ENCODE measurements at places on chromosomes 6 and 20.
A peak's percentile ranks its signal among the peaks of the same experiment; 100 is the strongest.

GRCh38 chr20:25014816-25015215, 22.3 kb upstream of the APMAP start:
- no peak for DNase-seq

- no peak for DNase-seq
Measured at GRCh38 chr6:132246632-132247270, 154.5 kb downstream of the MOXD1 start.

- no peak for DNase-seq
Measured at GRCh38 chr6:118672678-118673077, 21.3 kb upstream of the CEP85L start.

DNA sequence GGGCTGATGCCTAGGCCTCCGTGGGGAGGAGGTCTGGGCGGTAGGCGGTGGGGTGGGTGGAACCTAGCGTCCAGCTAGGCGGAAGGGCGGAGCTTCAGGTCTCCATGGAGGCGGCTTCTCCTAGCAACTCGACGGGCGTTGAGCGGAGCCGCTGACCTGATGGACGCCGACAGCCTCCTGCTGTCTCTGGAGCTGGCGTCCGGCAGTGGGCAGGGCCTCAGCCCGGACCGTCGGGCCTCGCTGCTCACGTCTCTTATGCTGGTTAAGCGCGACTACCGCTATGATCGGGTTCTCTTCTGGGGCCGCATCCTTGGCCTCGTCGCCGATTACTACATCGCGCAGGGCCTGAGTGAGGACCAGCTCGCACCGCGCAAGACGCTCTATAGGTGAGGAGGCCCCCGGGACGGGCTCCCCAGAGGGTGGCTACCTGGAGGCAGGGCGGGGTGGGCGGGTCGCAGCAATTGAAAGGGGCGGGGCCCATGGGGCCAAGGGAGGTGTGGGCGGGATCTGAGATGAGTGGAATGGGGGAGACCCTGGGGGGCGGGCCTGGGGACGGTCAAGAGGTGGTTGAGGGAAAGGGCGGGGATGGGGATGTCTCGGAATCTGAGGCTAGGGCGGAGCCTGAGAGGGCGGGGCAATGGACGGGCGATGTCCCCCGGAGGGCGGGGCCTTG, at the start of gene RSPH9:
RSPH9 (plus strand) TSS at position 97 of the 673 bp plus-strand sequence; CDS start at position 160, 63 bp downstream.
- DNase-seq, result peak; percentile 88

All from nephron progenitor cell (in vitro differentiated cells).